GM23338 (cell line): ENCODE measurements at places on chromosomes 2 and 18. TPM values are rescaled to one million over a fixed set of nuclear protein-coding genes. Genes with fewer than 3 reads are reported as not detected.

The LCT gene
- not detected in 2 replicates for total RNA-seq

- DNase-seq, result no peak
These were observed 27.3 kb upstream of the NFU1 start for GRCh38 chr2:69464575-69464974.

GRCh38 chr2:1661891-1662605 lies 82.3 kb downstream of the PXDN start:
- DNase-seq, result no peak

GRCh38 chr18:26003817-26004216 lies 86.6 kb downstream of the SS18 start:
- DNase-seq, result no peak

- DNase-seq, result no peak
These were observed 11.3 kb upstream of the VRK2 start for GRCh38 chr2:58035352-58035751.

The LIMS3 gene
- total RNA-seq, result 0.31 and 1.0 TPM in 2 replicates

The FSHR gene
- total RNA-seq, result not detected in 2 replicates

The PLA2R1 gene
- total RNA-seq, result 0.78 and 1.2 TPM in 2 replicates

DNA sequence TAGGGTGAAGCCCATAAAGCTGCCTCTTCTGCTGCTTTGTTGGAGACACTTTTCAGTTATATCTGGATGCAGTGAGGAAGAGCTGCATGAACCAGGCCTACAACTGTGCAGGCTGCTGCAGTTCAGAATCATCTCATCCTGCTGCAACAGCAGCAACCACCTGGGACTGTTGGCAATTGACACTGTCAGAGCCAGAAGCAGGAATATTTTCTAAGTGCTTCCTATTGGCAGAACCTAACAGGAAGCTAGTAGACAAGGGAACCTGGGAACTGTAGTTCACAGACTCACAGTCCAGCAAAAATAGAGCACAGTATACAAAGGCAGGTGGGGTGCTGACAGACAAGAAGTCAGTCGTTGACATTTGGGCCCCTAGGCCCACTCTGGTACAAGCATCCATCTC lies 452.9 kb upstream of the SPRED2 start:
- peak; percentile 15 for DNase-seq

GRCh38 chr2:43424262-43425207 lies 171.3 kb downstream of the THADA start:
- no peak for DNase-seq

DNA sequence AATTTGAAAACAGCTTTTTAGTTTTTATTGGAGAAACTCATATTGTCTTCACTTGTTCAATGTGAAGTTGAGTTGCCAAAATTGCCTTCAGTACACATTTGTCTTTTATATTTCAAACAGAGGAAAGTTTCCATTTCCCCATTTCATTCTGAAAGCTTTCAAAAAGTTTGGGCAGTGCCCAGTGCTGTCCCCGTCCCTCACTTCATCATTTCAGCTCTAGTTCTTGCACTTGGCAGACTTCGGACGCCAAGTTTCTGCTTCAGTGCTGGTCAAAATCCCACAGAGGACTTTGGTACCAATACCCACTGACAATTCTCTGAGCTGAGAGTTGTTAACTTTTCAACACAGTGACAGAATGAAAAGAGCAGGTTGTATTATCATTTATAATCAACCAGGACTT lies 43.4 kb upstream of the AQP4 start:
- no peak for DNase-seq

DNA sequence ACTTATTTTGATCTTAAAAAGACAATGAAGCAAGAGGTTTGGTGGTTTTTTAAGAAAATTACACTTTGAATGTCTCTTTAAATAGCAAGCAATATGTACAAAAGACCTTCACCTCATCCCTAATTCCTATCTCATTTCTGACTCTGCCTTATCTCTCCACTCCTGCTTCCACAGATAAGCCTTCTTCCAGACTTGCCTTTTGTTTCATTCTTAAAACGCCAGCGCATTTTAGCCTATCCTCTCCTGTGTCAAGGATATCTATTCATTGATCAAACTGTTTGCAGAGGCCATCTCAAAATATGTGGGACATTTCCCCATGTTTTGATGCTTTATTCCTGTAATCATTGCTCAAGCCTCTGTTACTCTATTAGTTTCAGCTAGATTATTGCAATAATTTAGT lies 562.5 kb downstream of the PARD3B start:
- DNase-seq, result no peak

DNA sequence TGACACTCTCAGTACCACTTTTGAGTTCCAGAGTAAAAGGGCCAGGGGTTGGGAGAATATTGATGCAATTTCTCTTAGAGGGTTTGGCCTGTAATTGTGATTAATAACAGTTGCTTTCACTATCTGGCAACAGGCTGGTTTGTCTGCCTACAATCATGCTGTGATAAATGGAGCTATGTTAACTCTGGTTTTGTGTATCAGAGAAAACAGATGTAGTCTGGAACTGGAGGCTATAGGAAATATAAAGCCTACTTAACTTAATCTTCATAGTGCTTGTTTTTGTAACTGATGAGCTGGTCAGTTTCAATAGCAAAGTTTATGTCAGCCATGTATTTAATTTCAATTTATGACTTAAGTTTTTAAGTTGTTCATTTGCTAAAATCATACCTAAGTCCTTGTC lies 138.0 kb downstream of the AGPS start:
- no peak for DNase-seq

DNA sequence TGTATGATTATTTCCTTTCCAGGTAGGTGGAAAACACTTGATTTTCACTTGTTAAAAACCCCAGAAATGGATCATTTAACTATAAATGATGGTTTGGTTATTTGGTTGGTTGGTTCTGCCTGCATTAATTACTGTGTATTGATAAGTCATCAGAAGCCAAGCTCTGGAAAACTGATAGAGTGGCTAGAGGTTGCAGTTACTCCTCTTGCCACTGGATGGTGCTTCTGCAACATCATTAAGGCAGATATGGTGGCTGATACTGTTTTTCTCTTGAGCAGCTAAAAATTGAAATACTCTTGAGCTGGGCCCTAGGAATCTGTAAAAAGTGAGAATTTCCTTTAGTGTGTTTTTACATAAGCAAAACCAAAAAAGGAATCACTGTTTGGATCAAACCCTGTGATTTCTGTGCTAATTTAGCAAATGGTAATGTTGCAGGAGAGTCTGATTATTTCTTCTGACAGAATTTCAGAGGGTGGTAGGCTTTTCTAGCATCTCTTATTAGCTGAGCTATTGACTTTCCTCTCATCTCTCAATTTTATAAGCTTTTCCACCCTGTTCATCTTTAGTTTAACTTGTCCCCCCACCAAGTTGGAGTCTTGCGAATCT lies 54.3 kb downstream of the RAB10 start:
- peak; percentile 67 for DNase-seq

DNA sequence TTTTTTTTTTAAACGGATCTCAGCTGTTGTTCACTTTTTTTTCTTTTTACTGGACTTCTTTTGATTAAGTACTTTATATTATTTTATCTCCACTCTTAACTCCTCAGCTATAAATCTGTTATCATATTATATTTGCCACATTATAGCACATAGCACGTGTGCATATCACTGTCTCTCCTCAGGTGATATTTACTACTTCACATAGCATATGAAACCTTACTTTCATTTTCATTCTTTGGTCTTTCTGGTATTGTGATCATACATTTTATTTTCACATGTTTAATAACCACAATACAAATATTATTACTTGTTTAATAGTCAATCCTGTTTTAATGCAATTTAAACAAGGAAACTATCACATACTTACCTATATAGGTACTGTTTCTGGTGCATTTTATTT lies 993.1 kb upstream of the TMEFF2 start:
- DNase-seq, result no peak

The RTP5 gene
- 0.50 TPM in 1 of 2 replicates, not detected in the other for total RNA-seq

DNA sequence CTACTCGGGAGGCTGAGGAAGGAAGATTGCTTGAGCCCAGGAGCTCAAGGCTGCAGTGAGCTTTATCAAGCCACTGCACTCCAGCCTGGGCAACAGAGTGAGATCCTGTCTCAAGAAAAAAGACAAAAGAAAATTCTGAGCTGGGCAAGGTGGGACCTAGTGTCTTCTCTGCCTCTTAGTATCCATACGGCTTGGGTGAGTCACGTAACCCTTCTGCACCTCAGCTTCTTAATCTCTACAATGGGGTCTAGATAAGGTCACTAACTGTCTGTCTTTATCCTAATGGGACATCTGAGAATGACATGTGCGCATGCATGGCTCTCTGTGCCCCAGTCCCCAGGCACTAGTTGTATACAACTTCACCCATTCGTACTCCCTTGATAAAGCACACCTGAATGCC lies 53.4 kb upstream of the TLK1 start:
- DNase-seq, result no peak

- DNase-seq, result no peak
These were observed 115.5 kb upstream of the SP3 start for GRCh38 chr2:174080672-174081121.

The SERPINB10 gene
- total RNA-seq, result not detected in 2 replicates

DNA sequence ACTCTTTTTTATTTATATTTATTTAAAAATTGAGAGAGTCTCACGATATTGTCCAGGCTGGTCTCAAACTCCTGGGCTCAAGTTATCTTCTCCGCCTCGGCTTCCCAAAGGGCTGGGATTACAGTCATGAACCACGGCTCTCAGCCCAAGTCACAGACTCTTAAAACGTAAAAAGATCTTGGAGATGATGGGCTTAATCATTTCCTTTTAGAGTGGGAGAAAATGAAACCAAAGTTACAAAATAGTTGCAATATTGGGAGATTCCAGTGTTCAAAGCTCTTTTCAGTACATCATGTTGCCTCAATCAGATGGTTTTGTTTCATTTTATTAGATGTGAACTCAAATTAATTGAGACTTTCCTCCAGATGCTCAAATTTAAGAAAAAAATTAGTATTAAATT lies 151.4 kb upstream of the XPO1 start:
- no peak for DNase-seq

GRCh38 chr2:62227386-62228075 lies 31.6 kb downstream of the B3GNT2 start:
- DNase-seq, result no peak

The CHST9 gene
- 14.3 and 15.5 TPM in 2 replicates for total RNA-seq

- DNase-seq, result no peak
These were observed 14.9 kb upstream of the E2F6 start for GRCh38 chr2:11480859-11481258.

The WDR75 gene
- total RNA-seq, result 77.4 and 80.9 TPM in 2 replicates

DNA sequence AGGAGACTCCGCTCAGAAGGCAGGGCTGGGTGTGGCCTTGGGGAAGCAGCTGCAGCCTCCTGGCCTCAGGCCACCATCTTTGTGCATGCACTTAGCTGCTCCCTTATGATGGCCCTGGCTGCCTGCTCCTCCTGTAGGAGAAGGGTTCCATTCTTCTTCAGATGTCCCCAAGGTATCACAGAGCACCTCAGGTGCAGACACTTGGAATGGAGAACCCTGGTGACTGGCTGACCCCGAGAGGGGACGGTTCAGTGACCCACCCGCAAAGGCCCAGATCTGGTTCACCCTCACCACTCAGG lies 9.6 kb downstream of the GPAT2 start:
- no peak for DNase-seq

The STK17B gene
- 12.8 and 13.7 TPM in 2 replicates for total RNA-seq

- DNase-seq, result no peak
These were observed 334.7 kb upstream of the CHAC2 start for GRCh38 chr2:53432936-53433335.

- DNase-seq, result no peak
These were observed 524.4 kb downstream of the BCL11A start for GRCh38 chr2:60028849-60029565.

- no peak for DNase-seq
These were observed 108.9 kb downstream of the TAF4B start for GRCh38 chr18:26335156-26335555.

GRCh38 chr2:45237850-45238542 lies 228.7 kb upstream of the SIX2 start:
- DNase-seq, result no peak

DNA sequence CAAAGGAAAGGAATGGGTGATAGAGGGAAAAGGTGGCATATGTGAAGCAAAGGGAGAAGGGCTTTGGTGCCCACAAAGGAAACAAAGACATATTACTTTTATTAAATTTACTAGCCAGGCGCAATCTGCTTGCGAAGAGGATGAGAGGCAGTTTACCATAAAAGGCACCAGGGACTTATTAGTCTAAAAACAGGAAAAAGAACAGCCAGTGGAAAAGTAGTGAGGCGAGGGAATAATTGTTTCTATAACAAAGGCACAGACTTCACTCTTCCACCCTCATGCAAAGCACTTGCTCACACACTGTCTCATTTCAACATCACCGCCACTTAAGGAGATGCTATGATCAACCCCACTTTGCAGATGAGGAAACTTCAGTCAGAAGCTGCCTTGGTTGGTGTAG lies 210.5 kb downstream of the ALPK2 start:
- no peak for DNase-seq

GRCh38 chr2:235533616-235534385 lies 40.0 kb downstream of the AGAP1 start:
- no peak for DNase-seq

DNA sequence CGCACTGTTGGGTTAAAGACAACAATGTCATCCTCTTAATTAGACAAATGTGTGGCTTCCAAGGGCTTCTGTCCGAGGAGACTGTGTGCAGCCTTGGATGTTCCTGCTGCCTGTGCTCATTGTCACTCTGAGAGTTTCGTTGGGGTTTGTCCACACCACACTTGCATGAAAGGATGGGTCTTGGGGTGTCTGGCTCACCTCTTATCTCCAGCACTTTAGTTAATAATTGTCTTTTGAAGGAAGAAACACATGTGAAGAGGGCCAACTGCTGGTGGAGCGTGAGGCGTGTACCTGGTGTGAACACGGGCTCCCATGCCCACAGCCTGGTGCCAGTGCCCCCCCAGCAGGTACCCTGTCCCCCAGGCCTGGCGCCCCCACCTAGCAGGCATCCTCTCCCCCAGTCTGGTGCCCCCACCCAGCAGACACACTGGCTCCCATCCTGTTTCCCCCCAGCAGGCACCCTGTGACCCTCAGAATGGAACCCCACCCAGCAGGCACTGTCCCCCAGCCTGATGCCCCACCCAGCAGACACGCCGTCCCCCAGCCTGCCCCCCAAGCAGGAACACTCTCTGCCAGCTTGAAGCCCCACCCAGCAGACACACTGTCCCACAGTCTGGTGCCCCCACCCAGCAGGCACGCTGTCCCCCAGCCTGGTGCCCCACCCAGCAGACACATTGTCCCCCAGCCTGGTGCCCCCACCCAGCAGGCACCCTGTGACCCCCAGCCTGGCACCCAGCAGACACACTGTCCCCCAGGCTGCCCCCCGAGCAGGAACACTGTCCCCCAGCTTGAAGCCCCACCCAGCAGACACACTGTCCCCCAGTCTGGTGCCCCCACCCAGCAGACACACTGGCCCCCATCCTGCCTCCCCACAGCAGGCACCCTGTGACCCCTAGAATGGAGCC lies 96.3 kb upstream of the TMEM18 start:
- DNase-seq, result no peak

The FAM117B gene
- total RNA-seq, result 23.0 and 24.7 TPM in 2 replicates

- no peak for DNase-seq
These were observed 68.7 kb upstream of the ZFP36L2 start for GRCh38 chr2:43294973-43295603.

The STARD6 gene
- total RNA-seq, result not detected in 2 replicates
